Bronchial epithelial cell (primary cell): ENCODE measurements at places on chromosomes 12 and 14. TPM values are rescaled to one million over a fixed set of nuclear protein-coding genes. Genes with fewer than 3 reads are reported as not detected.

DNA sequence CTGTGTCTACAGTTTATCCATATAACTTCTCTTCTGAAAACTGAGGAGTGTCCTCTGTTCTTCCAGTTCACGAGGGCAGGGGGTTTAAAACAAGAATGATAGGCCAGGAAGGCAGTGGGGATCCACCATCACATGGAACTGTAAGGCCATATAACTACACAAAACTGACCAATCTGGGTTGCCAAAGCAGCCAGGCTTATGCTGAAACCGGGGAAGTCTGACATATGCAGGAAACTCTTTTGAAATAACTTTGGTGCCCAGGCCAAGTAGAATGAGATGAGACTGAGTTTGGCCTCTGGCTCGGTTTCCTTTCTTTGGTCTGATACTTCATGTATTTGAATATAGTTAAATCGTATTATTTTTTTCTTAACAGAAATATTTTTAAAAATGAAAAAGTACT, 18.0 kb upstream of the ATF1 start:
- DNase-seq, result no peak

GRCh38 chr14:63404906-63405305, 86.2 kb upstream of the GPHB5 start:
- no peak for DNase-seq

DNA sequence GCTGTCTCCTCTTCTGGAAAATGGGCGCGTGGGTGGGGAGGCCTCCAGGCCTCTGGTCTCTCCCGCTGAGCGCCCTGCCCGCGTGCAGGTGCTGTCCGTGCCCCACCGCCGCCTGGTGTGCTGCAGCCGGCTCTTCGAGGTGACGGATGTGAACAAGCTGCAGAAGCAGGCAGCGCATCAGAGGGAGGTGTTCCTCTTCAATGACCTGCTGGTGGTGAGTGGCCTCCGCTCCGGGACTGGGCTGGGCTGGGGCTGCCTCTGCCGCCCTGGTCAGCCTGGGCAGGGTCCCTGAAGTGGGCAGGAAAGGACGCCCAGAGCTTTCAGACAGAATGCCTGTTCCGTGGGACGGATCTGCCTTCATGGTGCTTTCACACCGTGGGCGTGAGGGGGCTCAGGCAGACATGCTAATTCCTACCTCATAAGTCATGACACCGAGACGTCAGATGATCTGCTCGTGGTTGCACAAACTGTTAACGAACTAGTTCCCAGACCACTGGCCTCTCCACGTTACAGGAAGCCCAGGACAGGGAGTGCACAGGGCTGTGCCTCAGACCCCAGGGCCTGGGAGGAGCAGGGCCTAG, 50.5 kb downstream of the SLC6A12 start:
- DNase-seq, result no peak

GRCh38 chr12:109139791-109140190, 23.4 kb downstream of the ACACB start:
- DNase-seq, result no peak

Gene LGALS3
- 198 and 253 TPM in 2 replicates for total RNA-seq

Gene COX8C
- not detected in 2 replicates for total RNA-seq
